ENCODE measurements at places on chromosomes 2 and 18.

GRCh38 chr2:218569661-218570500, 1.2 kb downstream of the CNOT9 start:
- no peak for DNase-seq

DNA sequence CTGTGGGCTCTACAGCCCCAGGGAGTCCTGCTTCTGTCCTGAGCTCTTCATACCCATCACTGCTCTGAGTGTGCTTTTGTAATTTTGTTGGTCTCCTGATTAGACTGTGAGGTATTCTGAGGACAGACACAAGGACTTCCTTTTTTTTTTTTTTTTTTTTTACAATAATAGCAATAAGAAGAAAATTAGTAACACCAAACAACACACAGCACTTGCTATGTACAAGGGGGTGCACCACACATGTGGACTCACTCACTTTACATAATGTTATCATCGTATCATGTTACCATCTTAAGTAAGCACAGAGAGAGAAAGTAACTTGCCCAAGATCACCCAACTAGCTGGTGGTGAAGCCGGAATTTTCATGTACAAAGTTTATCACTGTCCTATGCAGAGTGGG, 34.6 kb downstream of the MBP start:
- DNase-seq: no peak

GRCh38 chr18:14093307-14093915, 38.8 kb downstream of the ZNF519 start:
- DNase-seq: no peak

GRCh38 chr18:4068552-4069158, 386.5 kb downstream of the DLGAP1 start:
- DNase-seq: peak; percentile 1

- DNase-seq: no peak
Measured at GRCh38 chr2:16442971-16443370, 222.7 kb downstream of the CYRIA start.

- DNase-seq: no peak
Measured at GRCh38 chr2:104804148-104804890, 49.6 kb upstream of the POU3F3 start.

DNA sequence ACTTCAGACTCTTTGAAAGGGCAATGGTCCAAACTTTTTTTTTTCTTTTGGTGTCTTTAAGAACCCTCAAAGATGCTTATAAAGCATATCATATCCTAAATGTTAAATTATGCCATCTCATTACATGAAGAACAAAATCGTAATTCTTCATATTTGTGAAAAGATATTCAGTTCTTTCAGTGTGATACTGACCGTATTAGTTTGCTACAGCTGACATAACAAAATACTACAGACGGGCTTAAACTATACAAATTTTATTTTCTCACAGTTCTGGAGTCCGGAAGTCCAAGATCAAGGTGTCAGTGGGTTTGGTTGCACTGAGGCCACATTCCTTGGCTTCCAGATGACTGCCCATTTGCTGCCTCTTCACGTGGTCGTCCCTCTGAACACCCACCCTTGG, 1377.2 kb upstream of the ZEB2 start:
- no peak for DNase-seq

DNA sequence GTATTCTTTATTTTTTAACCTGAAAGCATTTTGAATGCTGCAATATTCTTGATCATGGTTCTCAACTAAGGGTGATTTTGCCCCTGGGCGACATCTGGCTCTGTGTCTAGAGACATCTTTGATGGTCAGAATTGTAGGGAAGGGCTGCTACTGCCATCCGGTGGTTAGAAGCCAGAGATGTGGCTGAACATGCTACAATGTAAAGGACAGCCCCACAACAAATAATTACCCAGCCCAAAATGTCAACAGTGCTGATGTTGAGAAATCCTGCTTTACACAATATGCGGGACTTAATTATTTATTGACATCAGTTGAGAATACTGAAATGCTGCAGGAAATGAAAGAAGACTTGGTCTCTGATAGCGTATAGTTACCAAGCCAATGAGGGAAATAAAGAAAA, 37.5 kb upstream of the SERPINB2 start:
- no peak for DNase-seq

- no peak for DNase-seq
Measured at GRCh38 chr2:235171550-235172031, 219.8 kb downstream of the SH3BP4 start.

- DNase-seq: no peak
Measured at GRCh38 chr2:165239856-165240515, 772 bp downstream of the SCN2A start.

DNA sequence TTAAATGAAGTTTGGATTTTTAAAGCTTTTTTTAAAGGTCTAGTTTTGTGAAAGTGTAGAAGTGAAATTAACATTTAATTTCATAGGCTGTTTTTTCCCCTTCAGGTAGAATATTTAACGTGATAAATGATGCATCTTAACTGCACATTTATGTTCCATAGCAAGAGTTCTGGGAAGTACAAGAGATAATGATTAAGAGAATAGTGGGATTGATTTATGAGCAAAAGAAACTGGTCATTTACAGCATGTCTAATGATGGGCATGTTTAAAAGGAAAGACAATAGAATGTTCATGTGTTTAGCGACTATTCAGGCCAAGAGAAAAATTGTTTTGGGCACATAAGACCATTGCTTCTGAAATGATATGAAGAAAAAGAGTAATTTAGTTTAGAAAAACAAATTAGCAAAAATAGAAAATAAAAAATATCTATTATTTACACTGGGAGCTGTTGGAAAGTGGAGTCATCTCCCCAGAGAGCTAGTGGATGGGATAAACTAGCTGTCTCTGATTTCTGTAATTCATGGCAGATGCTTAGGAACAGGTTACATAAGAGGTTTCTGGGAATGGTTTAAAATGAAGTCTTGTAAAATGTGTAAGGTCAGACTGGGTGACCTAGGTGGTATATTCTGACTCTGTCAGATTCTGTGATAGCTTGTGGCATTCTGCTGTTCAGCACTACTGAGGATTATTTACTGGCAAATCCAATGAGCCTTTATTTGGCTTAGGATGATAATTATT, 60.7 kb downstream of the WDR7 start:
- DNase-seq: no peak

DNA sequence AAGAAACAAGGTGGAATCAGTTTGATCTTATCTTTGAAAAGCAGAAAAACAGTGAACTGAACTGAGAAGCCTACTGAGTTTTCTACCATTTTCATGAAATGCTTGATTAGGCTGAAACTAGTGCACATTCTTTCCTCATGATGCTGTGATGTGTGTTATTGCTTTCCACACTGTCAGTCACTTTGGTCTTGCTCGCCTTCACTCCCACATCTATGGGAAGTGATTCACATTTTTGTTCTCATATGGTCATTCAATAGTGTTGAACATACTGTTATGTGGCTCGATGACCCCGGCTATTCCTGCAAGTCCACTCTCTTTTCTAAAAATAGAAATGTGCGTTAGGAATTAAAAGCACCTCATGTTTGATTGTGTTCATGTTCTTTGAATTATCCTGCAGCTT, 129.7 kb downstream of the TGIF1 start:
- DNase-seq: no peak

GRCh38 chr2:111031546-111032478, 88.9 kb upstream of the BCL2L11 start:
- DNase-seq: no peak

DNA sequence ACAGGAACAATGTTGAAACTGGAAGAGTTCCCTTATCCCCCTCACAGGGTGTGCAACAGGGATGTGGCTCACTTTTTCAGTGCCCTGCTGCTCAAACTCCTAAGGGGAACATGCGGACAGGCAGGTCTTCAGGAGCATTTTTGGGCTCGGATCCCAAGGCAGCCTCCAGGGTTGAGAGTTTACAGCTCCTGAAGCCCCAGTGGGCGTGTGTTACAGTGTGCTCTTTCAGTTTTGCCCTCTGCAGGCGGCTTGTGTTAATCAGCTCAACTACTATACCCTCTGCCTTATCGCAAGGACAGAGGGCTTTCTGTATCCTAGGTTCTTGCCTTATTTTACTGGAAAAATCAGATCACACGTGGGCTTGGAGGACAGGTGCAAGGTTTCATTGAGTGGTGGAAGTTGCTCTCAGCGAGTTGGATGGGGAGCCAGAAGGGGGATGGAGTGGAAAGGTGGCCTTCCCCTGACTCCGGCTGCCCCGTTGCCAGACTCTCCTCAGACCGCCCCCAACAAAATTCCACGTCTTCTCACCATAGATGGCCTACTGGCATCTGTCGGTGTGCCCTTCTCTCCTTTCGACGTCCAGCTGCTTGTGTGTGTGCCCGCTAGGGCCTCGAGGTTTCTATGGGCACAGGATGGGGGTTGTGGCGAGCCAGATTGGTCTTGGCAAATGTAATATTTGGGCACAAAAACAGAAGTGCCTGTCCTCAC, 541.9 kb downstream of the TMX3 start:
- DNase-seq: no peak

GRCh38 chr2:170523506-170523905, 191.6 kb upstream of the SP5 start:
- no peak for DNase-seq

DNA sequence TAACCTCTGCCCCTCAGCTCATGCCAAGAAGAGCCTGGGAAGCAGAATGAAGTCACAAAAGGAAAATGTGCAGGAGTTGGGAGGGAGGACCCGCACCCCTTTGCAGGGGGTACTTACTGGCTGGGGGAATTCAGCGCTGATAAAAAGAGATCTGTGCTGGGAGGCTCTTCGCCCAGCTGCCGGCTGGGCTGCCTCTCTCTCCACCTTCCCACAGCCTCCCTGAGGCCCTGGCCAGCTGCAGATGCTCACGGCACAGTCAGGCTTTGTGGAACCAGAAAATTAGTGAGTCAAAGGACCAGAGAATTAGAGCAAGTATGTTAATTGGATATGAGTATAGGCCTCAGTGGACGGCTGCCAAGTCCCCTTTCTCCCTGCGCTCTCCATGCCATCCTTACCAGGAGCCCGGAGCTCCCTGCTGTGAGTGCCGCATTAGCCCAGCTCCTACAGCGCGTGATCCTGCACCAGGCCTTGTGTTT, 181.7 kb upstream of the SH3BP4 start:
- DNase-seq: no peak

- no peak for DNase-seq
Measured at GRCh38 chr2:42008241-42008921, 39.4 kb upstream of the PKDCC start.

GRCh38 chr2:15460112-15460620, 101.0 kb downstream of the NBAS start:
- DNase-seq: no peak

- no peak for DNase-seq
Measured at GRCh38 chr18:76420898-76421684, 74.0 kb downstream of the ZNF516 start.

DNA sequence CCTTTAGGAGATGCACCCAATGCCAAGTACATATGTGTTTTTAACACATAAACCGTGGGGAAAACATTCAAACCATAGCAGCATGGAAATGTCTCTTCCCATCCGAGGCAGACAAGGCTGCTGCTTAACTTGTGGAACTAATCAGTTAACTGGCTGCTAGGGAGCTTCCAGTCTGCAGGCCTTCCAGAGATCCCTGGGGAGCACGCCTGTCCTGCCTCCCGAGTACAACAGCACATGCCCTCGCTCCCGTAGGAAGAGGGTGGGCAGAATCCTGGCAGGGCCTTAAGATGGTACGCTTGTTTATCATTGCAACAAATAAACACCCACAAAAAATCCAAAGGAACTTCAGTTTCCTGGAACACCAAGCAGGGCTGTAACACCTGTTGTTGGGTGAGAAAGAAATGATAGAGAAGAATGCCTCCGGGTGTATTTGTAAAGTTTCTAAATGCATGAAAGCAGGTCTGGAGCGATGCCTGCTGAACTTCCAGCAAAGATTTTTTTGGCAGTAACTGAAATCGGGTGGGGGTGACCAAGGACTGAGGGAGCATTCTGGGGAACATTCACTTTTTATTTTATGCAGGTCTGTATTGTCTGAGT, 56.2 kb downstream of the EDAR start:
- DNase-seq: no peak

DNA sequence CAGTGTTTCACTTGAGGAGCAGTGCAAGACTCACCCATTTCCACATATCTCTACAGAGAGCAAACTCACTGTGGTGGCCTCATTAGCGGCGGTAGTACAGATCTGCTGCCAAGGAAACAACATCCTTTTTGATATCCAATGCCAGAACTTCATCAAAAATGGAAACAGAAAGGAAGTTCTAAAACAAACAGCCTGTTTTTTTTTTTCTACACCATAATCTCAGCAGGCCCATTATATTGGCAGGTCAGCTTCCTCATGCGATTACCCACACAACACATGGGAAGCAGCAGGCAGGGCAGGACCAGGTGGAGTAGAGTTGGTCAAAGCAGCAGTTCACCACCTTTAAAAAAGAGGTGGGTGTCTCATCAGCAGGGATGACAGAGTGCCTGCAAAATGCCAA, 678.9 kb upstream of the CELF4 start:
- no peak for DNase-seq

DNA sequence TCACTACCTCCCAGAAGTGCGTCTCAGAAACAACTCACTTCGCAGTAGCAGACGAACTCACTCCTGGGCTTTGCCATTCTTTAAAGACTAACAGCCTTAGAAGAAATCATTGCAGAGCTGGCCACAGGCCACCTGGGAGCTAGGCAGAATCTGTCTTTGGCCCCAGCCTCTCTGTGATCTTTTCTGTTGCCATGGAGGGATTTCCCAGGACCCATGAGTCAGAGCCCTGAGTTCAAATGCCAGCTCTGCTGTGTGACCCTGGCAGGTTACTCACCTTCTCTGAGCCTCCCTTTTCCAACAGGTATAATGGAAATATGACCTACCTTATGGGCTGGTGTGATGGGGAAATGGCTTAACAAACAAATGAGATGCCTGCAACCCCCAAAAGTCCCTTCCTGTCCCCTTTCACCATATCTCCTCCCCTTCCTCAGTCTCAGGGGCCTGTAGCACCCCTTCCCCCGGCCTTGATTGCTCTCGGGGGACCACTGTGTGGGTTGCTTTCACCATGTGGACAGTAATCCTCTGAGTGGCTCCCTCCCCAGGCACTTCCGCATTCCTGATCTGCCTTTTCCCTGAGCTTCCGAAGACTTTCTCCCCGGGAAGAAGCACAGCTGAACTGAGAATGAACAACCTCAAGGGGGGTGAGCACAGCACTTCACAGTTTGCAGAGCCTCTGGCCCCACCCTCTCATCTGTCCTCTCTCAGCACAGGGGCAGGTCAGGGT, 34.0 kb upstream of the SLC66A3 start:
- no peak for DNase-seq

DNA sequence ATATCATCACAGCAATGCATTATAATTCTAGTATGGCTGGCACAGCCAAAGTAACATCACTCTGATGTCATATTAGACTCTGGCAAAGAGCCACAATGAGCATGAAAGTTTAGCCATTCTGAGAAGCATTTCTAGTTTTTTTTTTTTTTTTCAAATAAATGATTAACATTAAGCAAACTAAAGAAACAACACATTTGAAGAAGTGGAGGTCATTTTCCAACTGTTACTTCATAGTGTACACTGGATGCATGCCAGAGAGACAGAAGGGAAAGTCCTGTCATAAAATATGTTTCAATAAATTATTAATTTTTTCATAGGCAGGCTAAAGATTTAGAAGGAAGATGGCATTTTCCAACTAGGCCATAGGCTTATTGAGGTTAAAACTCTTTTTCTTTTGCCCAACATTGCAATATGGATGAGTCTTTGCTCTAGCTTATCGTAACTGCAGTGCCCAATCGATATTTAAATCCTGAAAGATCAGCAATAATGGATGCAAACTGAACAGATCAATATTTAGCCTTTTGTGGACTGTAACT, 1630.4 kb upstream of the ACVR2A start:
- DNase-seq: no peak

- DNase-seq: no peak
Measured at GRCh38 chr2:45180033-45180746, 170.9 kb upstream of the SIX2 start.

- no peak for DNase-seq
Measured at GRCh38 chr18:515838-516237, 15.3 kb upstream of the COLEC12 start.
